ENCODE measurements at places on chromosomes 7 and 10.

DNA sequence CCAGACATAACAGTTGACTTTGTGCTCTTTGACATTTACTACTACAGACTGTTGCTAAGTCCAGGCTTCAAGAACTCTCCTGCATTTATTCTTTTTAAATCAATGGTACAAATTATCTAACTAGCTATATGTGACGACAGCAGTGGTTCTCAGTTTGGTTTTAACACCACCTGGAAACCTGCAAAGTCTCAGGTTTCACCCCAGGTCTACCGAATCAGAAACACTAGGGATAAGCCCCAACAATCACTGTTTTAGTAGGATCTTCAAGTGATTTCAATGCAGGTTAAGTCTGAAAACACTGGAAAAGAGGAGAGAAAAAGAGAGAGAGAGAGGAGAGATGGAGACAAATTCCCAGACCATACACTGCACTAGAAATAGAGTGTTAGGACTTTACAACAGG is 519.0 kb downstream of the PCDH15 start:
- DNase-seq, result no peak

DNA sequence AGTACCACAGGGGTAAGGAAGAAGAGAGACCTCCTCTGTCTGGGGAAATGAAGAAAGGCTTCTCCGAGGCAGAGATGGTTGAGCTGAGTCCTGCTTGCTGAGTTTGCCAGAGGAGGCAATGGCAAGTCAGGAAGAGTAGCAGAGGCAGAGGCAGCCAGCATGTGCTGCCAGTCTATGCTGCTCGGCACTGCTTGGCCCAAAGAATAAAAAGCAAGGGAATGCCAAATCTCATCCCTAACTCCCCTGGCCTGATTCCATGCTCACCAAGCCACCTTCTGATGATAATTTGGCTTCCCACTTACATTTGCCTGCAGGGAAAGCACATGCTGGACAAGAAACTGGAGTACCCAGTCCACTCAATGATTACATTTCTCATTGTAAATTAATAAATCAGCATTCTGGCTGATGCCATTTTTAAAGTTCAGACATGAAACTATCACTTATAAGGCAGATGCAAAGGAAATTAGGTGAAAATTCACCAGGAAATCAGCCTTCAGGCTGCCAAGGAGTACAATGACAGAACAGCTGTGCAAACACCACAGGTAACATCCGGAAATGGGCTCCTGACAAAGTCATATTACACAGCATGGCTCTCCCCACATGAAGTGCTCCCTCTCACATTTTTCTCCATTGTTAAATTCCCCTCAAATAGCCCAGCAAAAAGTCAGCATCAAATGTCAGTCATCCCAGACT is 245.9 kb downstream of the MTERF1 start:
- no peak for DNase-seq

DNA sequence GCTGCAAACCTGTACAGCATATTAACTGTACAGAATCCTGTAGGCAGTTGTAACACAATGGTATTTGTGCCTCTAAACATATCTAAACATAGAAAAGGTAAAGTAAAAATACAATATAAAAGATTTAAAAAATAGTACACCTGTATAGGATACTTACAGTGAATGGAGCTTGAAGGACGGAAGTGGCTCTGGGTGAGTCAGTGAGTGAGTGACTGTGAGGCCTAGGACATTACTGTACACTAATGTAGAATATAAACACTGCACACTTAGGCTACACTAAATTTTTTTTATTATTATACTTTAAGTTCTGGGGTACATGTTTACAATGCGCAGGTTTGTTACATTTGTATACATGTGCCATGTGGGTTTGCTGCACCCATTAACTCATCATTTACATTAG is 97.3 kb upstream of the STK17A start:
- no peak for DNase-seq

- DNase-seq, result no peak
These were observed 173.9 kb downstream of the WNT2 start for GRCh38 chr7:117148971-117149370.

- DNase-seq, result no peak
These were observed 37.6 kb upstream of the LRRTM3 start for GRCh38 chr10:66888237-66888636.

DNA sequence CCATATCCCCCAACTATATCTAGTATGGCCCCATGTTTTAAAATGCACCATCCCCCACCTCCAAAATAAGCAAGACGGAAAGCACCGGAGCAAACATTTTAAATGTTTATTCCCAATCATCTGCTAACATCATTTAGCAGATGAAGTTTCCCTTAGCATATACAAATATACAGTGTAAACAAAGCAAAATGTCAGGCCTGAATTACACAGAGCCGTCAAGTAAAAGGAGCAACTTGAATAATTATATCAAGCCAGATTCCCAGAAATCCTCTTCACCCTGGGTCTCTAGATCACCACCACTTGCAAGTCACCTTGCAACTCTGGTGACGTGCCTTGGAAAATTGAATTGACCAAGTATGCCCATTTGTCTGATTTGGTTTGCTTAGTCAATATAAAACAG is 91.6 kb upstream of the COL1A2 start:
- DNase-seq, result no peak

DNA sequence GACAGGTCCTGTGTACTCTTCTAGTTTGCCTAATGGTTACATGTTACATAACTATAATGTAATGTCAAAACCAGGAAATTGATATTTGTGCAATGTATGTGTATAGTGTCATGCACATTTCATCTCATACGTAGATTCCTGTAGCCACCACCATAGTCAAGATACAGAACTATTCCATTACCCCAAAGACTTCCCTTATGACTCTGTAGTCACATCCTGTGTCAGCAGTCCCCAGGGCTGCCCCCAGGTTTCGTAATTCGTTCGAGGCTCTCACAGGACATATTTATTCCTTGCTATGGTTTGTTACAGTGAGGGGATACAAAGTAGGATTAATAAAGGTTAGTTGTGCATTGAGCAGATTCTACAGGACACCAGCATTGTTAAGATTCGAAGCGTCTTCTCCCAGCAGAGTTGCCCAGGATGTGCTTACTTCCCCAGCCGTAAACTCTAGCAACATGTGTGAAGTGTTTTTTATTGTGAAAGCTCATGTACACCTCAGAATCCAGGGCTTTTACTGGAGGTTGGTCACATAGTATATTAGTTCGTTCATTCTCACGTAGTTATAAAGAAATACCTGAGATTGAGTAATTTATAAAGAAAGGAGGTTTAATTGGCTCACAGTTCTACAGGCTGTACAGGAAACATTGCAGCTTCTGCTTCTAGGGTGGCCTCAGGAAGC is 18.6 kb downstream of the RABGEF1 start:
- DNase-seq, result no peak

DNA sequence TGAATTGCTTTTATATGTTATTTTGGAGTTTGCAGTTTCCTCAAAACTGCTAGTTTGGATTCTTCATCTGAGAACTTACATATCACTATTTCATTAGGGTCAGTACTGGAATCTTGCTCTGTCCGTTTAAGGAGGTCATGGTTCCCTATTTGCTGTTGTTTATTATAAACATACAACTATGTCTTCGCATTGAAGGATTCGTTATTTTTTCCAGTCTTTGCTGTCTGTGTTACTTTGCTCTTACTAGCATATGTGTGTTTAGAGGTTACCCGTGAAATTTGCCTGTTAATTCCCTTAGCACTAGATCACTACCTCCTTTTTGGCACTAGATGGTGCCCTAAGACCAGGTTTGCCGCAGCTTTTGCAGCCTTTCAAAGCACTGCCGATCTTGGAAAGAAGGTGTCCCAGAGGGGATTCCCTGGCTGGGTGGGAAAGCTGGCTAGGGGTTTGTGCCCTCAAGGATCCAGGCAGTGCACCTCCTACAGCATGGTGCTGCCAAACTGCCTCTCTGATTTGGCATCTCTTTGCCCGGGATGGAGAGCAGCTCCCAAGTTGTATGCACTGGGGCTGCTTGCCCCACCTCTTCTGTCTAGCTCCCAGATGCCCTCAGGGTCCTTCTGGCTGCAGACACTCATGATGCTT is 103.1 kb upstream of the APBB1IP start:
- DNase-seq, result peak; percentile 47

DNA sequence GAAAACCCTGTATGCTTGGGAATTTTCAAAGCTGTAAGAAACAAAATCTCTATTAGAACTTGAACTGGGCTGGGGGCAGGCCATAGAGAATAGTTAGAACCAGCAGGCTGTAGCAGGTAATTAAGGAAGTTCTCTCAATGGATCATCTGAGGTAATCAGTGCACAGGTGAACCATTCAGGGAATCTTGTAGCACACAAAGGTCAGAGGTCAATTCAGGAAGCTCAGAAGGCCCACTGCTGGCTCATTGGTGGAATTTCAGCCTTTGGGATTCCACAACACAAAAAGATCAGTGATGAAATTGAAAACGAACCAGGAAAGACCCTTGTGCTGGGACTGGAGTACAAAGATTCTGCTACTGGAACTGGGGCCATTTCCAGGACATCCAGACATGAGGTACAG is 82.0 kb downstream of the TMEM168 start:
- no peak for DNase-seq

DNA sequence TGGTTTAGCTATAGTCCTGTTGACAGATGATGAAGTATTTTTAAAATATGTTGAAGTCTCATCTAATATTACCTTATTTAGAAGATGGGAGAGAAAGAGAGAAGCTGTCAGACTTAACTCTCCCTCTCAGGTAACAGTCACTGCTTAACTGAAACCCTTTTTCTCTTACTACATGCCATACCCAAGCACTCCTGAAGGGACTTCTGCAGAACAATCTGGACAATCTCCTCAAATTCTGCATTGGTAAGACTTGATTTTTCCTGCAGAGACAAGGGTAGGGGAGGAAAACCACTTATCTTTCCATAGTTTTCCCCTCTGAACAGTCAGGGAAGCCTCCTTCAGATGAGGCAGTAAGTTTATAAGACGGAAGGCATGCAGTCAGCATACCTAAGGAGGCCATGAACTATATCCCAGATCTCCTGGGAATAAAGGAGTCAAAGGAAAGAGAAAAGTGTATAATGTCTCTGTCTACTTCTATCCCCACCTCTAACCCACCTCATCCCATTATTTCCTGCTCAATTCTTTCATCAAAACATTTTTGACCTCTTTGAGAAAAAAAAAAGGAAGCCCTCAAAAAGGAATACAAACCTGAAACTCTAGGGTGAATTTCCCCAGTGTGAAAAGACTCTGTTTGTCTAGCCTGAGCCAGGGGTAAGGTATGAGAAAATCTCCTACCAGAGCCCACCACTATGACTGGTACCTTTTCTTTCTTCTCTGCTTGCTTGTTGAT is 9.4 kb downstream of the ZCWPW1 start:
- no peak for DNase-seq

DNA sequence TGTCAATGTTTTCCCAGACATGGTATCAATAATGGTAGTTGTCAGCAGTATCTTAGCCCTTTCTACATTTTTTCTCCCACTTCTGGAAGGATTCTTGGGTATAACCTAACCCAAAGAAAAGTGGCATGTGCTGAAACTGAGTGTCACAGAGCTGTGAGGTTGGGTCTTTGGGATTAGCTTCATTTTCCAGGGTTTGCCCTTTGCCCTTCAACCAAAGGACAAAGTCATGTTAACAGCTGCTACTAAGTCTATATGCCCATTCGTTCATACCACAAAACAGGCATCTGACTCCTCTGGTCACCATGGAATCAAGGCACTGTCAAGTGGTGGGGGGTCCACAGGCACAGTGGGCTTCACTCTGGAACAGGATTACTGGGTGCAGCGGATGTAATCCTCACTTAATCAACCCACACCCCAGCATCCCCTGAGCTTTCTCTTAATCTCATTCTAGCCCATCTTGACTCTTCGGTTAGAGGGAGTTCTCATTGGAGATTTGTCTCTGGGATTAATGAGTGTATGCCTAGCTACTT is 29.1 kb downstream of the CTAGE6 start:
- DNase-seq, result no peak

DNA sequence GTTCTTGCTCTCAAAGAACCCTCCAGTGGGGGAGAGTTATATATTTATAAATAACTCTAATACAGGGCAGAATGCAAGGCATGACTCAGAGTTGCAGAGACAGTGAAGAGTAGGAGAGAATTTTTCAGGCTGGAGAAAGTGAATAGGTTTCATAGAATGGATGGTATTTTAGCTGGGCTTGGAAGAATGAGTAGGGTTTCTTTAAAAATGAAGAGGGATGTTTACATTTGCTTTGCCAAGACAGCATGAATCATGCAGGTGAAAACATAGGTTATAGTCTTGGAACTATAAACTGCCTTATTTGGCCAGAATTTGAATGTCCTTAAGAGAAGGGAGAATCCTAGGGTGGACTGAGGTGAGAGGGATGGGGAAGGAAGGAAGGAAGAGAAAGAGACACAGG is 124.8 kb downstream of the CPED1 start:
- DNase-seq, result no peak

- no peak for DNase-seq
These were observed 64.0 kb upstream of the WAC start for GRCh38 chr10:28468707-28469483.

GRCh38 chr7:139827042-139827441 is 2.0 kb upstream of the TBXAS1 start:
- no peak for DNase-seq

GRCh38 chr7:29445736-29446135 is 117.9 kb upstream of the PRR15 start:
- DNase-seq, result no peak

- no peak for DNase-seq
These were observed 9.3 kb downstream of the CAMK2G start for GRCh38 chr10:73865107-73865458.

- no peak for DNase-seq
These were observed 454.9 kb downstream of the ADRA2A start for GRCh38 chr10:111531690-111532089.

GRCh38 chr10:44293842-44294241 is 91.1 kb downstream of the CXCL12 start:
- no peak for DNase-seq

GRCh38 chr7:127858091-127858914 is 172.9 kb downstream of the LRRC4 start:
- DNase-seq, result no peak

DNA sequence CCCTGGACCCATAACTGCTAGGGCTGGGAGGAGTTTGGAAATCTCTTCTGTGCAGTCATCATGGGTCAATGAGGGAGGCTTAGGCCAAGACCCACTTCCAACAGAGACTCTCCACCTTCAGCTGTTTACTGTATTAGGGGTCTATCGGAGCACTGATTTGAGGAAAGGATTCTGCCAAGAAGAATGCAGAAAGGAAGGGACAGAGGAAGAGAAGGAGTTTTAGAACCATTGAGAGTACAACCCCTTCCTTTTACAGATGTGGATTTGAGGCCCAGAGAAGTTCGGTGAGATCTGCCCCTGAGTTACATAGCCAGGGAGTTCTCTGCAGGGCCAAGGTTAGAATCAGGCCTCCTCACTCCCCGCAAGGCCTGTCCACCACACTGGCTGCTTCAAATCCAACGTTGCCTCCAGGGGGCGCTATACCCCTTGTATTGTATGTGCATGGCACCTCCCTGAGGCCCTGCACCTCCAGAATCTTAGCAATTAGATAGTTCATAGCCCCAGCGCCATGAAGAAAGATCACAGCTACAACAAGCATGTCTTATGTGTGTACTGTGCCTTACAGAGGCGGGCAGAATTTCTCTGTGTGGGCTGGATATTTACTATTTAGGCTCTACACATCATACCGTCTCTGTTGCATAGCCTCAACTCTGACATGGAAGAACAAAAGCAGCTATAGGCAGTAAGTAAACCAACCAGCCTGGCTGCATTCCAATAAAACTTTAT is 246.8 kb downstream of the SKIDA1 start:
- no peak for DNase-seq

- no peak for DNase-seq
These were observed 47.5 kb downstream of the BMPER start for GRCh38 chr7:33952824-33953223.
